Heart left ventricle (tissue), 16 donors: ENCODE measurements at places on chromosomes 5 and 9.

DNA sequence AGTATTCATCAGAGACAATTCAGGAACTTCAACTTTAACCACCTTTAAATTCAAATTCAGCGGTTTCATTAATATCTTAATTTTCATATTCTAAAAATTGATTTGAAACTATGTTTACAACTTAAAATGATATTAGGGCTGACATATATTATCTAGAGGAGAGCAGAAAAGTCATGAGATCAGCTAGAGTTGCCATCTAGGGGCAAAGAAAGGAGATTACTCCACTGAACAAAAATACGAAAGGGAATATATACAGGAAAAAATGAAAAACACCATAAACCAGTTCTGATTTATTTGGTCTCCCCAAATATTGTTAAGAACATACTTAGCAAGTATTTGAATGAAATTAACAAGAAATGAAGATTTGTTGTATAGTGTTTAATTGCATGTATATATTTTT lies 946.3 kb downstream of the DTWD2 start:
- no peak for DNase-seq

- DNase-seq, result no peak
Measured at GRCh38 chr5:95913663-95914062, 48.0 kb downstream of the ELL2 start.

- DNase-seq, result no peak
Measured at GRCh38 chr9:93091453-93092081, 4.5 kb upstream of the CARD19 start.

- no peak for DNase-seq
Measured at GRCh38 chr5:98794001-98794400, 20.5 kb downstream of the RGMB start.

DNA sequence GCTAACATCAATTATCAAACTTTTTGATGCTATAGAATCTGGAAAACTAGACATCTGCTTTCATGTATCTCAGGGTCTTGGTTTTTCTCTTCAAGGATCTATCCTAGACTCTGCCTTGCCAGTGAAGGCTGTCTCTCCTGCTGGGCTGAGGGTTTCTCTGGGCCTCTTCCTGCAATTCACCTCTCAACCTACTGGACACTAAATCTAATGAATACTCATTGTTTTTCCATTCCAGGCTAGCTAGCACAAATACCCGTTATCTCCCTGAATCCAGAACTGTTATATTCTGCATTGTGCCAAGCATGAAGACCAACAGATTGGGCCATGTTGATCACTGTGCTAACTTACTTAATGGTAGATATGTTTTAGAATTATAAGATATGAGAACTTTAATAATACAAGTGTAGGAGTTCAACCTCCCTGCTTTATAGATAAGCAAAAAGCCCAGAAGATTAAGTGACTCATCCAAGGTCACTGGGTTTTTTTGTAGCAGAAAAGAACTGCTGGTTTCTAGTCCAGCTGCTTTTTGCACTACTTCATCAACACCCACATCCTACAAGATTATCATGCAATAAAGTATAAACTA lies 56.5 kb upstream of the RNF38 start:
- no peak for DNase-seq
